NCI-H1436 (cell line): ENCODE measurements at places on chromosomes 2 and 18.

DNA sequence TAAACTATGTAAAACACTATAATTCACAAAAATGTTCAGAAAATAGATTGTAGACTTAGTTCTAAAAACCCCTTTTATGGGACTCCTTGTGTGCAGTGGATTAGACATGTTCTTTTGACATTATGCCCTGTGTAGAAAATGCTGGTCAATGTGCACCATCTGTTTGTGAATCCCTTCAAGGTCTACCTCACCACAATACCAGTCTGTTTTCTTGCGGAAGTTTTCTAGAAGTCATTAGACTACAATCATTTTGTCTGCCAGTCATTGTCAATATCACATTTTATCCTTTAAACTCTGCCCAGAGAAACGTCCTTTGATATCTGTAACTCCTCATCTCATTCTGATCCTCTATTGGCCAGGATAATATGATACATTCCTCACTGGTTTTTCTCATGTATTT lies 7.8 kb downstream of the ITGA4 start:
- DNase-seq: no peak

DNA sequence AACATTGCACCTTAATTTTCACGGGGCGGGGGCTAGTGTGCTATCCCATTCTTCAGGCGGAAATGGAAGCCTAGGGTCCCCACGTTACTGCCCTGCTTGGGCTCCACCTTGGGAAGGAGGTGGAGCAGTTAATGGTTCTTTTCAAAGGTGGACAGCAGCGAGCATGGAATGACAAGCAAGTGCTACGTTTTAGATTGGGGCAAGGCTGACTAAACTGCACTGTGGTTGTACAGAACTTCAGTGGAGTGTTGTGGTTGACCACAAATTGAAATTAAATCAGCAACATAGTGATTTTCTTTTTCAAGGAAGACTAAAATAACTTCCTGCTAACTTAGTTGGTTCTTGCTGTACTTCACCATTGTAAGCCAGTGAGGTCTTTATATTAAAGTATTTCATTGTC lies 47.0 kb downstream of the CHRNA1 start:
- no peak for DNase-seq

DNA sequence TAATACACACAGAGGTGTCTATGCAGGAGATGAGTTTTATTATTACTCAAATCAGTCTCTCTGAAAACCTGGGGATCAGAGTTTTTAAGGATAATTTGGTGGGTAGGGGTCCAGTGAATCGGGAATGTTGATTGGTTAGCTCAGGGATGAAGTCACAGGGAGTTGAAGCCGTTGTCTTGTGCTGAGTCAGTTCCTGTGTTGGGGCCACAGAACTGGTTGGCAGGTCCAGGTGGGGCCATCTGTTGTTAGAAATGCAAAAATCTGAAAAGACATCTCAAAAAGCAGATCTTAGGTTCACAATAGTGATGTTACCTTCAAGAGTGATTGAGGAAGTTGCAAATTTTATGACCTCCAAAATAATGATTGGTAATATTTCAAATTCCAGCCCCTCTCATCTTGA lies 86.9 kb downstream of the VSNL1 start:
- DNase-seq: no peak

DNA sequence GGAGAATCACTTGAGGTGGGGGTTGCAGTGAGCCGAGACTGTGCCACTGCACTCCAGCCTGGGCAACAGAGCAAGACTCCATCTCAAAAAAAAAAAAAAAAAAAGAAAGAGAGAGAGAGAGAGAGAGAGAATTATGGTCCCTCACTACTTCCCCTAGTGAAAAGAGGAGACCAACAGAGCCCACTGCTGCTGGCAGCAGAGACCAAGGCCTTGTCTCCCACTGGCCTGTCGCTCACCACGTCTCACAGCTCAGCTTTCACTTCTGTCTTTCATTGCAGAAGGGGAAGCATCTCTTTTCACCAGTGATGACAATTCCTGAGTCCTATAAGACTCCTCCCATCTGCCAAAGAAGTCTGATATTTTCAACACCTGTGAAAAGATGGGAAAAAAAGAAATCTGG lies 81.3 kb downstream of the CLHC1 start:
- DNase-seq: no peak

DNA sequence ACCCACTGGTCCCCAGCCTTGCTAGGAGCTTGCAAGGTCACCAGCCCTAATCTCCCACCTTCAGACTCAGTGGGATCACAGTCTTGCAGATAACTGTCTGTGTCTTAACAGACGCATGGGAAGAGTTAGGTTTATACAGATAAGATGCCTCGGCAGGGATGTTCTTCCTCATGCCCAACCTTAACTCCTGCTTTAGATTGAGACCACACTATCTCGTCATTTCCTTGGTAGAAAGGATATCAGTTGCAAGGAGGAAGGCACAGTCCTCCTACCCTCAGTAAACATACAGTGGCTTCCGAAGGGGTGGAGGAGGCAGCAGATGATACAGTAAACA lies 7.2 kb downstream of the NT5DC4 start:
- DNase-seq: no peak

GRCh38 chr2:27233341-27233740 lies 16.2 kb downstream of the CAD start:
- no peak for DNase-seq
